ENCODE measurements at places on chromosomes 16 and 17. TPM values are rescaled to one million over a fixed set of nuclear protein-coding genes. Genes with fewer than 3 reads are reported as not detected.

WNK4 gene
- 0.53 TPM for total RNA-seq

PPP1R27 gene
- total RNA-seq: not detected

- DNase-seq: peak; percentile 84
Measured at GRCh38 chr17:19744922-19745757, 3.0 kb downstream of the ALDH3A1 start.

- DNase-seq: no peak
Measured at GRCh38 chr17:80108036-80108971, 6.9 kb downstream of the GAA start.
